ENCODE measurements at places on chromosomes 16 and 17.

GRCh38 chr17:57762452-57763395, 17.6 kb upstream of the CCDC182 start:
- DNase-seq = no peak

DNA sequence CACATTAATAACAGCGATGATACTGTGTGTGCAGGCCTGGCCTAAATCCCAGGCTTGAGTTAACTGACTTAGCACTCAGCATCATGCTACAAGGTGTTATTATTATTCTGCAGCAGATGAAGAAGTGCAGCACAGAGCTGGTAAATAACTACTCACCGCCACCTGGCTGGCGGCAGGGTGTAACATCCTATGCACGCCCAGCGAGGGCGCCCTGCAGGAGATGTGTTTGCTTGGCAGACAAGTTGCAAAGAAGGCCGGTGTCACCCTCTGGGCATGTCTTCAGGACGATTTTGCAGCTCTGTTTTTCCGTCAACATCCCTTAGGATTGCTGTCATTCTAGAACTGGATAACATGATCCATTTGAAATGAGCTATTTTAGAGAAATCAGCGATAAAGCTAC, 30.1 kb downstream of the DNAH9 start:
- no peak for DNase-seq

GRCh38 chr17:79218175-79218824, 143.7 kb downstream of the ENGASE start:
- DNase-seq = no peak

DNA sequence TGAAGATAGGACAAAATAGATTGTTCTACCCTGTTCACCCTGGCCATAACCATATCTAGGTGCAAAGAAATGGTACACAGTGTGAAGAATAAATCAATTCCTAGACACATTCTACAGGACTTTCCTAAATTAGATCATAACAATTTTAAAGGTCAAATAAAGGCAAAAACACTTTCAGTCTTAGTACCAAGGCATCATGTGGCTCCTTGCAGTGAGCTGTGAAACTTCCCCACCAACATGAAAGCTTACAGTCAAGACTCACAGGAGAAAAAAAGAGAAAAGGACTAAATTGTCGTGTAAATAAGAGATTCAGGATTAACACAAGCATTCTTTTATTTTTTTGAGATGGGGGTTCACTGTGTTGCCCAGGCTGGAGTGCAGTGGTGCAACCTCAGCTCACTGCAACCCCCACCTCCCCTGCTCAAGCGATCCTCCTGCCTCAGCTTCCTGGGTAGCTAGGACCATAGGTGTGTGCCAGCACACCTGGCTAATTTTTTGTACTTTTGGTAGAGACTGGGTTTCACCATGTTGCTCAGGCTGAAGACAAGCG, 14.2 kb downstream of the NSMCE1 start:
- no peak for DNase-seq

DNA sequence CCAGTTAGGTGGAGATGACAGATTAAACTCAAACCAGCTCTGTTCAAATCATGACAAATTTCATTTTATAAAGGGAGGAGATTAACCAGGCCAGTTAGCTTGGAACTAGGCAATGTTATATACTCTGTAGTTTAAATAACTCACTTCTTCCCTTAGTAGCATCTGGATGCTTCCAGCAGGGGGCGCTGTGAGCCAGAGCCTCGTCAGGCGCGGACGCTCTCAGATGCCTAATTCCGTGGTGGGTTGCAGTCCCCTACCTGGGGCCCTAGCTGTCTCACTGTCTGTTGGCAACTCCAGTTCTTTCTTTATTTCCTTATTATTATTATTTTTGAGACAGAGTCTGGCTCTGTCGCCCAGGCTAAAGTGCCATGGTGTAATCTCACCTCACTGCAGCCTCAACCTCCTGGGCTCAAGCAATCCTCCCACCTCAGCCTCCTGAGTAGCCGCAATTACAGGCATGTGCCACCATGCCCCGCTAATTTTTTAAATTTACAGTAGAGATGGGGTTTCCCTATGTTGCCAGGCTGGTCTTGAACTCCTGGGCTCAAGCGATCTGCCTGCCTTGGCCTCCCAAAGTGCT, 17.3 kb upstream of the WFDC1 start:
- no peak for DNase-seq

- DNase-seq = no peak
These were observed 141.1 kb downstream of the NTN1 start for GRCh38 chr17:9162275-9162985.

DNA sequence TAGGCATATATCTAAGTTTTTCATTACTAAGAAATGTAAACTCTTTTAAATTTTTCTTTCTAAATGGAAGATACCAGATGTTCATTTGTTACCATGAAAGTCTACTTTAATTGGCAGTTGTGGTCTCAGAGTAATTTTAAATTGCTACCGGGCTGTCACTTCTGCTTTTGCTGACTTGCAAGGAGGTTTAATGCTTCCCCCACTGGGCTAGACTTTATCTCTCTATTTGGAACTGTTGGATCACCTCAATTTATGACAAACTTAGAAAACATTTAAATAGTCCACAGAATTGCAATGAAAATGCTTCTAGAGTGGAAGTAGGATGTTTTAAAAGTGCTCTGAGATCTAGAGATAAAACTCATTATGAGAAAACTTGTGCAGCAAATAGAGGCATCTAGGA, 479.8 kb upstream of the GOT2 start:
- DNase-seq = no peak

Data from suprapubic skin (tissue), 4 donors.